ENCODE measurements at places on chromosomes 7 and 10.

DNA sequence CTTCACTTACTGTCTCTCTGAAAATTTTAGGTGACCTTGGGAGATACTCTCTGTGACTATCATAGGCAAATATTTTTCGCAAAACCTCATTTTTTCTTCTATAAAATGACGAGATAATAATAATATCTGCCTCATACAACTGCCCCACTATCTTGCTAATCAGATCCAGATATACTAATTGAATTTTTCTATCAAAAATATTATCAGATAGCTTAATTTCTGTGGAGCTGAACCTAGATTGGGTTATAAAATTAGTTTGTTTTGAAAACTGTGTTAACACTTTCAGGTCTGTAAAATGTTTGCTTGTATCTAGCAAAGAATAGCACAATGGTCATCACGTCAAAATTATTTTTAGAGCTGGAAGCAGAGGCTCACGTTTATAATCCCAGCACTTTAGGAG is 486.7 kb upstream of the LRRN3 start:
- no peak for DNase-seq

GRCh38 chr7:16875861-16876260 is 5.9 kb downstream of the AGR3 start:
- no peak for DNase-seq

DNA sequence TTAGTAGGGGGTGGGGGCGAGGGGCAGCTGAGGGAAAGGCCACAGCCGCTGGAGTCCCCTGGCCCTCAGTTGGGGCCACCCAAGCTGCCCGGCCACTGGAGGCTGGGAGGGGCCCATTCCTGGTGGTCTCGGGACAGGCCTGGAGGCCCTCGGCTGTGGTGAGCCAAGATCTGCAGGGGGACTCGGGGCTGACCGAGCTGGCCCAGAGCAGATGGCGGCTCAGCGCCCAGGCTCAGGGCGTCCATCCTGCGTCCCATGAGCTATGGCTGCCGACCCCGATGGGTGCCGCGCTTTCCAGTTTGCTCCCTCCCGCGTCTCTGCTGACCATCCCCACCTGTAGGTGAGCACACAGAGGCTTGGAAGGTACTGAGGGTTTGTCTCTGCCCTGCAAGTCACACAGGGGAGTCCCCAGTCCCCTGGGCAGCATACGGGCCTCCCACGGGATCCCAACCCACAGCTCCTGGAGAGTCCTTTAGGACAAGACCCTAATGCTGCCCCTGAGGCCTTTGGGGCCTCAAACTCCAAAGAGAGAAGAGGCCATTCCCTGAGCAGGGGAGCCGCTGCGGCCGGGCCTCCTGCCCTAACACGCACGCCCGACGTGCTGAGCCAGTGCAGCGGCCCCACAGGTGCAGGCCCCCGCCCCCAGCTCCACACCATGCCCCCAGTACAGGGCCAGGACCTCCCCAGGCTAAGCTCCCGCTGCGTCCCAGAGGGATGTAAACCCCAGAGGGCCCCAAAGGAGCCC is 107.2 kb downstream of the MICALL2 start:
- DNase-seq, result no peak

DNA sequence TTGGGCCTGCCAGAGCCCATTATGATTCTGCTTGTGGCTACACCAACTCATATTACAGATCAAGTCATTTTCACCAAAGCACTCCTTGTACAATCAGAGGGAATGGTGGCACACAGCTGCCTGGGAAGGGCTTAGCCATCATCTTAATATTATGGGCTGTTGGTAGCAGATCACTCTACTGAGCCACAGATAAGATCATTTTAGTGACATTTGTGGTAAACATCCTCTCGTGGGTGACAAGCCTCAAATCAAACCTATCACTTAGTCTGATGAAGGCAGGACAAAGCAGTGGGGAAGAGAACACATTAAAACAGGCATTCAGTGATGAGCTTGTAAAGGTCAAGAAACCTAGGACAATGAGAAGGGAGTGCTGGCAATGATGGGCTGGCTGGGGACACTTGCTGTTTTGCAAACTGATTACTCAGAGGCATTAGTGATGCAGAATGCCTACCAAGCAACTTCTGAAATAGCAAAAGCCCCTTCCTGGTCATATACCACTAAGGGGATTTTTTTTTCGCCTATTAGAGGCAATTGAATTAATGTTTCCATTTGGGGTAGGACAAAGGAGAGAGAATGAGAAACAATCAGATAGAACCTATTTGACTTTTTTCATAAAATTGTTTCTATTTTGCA is 137.5 kb upstream of the WDR11 start:
- no peak for DNase-seq

DNA sequence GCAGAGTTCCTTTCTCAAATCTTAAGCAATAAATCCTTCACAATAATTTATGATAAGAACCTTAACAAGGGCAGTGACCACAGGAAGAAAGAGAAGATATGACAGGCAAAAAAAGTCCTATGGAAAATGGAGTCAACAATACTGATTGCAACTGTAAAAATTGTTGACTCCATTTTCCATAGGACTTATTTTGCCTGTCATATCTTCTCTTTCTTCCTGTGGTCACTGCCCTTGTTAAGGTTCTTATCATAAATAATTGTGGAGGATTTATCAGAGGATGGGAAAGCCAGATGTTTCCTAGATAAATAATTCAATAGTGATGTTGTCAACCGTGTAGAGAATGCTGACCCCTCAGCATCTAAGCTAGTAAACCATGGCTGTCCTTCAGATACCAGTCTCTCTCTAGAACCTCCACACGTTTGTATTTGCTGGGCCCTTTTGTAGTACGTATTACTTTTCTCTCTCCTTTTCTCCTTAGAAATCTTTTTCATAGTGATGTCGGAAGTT is 172.6 kb upstream of the BET1 start:
- DNase-seq, result no peak

- DNase-seq, result no peak
Observed at GRCh38 chr7:31488562-31489203, 25.2 kb upstream of the ITPRID1 start.

DNA sequence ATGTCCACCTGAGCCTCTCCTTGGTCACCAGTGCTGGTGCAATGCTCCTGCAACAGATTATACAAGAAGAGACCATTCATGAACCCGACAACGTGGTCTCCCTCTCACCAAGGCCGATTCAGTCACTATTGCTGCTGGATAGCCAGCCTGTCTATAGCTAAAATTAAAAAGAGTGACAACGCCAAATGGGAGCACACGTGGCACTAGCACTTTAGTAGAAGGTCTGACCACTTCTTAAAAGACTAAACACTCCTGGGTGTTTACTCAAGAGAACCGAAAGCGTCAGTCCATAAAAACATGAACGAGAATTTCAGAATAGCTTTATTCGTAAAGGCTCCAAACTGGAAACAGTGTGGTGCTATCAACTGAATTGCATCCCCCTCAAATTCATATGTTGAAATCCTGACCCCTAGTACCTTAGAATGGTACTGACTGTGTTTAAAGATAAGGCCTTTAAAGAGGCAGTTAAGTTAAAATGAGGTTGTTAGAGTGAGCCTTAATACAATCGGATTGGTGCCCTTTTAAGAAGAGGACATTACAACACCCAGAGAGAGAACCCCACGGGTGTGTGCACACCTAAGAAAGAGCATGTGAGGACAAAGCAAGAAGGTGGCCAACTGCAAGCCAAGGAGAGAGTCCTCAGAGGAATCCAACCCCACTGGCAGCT is 4.4 kb upstream of the GALNTL5 start:
- DNase-seq, result no peak

DNA sequence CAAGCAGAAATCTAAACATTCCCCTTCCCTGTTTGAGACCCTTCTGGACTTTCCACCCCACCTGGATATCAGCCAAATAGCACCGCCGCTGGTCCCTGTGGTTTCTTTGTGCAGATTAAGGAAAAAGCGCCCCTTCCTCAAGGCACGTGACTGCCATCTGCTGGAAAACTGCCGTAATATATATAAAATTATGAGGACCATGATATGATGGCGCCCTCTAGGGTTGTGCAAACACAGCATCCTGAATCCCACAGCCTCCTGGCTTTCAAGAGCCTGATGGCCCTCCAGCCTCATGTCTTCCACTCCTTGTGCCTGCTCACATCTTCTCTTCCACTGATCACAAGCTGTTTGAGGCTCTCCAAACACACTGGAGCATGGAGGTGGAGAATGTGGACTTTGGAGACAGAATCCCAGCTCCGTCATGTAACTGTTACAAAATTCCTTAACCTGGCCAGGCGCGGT is 121.3 kb downstream of the MYL10 start:
- DNase-seq, result no peak

DNA sequence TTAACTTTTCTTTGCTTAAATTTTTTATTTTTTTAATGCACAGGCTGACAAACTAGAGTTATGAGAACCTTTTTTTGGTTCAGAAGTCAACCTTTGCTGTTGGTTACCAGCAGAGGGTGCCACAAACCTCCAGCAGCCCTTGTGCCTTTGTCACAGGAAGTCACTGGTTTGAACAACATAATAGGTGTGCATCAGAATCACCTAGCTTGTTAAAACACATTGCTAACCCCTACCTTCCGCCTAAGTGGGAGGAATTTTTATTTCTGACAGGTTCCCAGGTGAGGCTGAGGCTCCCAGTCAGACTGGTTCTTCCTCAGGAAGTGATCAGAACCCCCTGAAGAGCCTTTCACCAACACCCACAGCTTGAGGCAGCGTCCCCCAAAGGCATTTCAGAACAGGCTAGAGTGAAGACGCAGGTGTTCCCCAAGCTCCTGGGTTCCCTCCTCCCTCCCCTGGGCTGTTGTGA is 22.6 kb upstream of the VDAC2 start:
- peak; percentile 74 for DNase-seq

DNA sequence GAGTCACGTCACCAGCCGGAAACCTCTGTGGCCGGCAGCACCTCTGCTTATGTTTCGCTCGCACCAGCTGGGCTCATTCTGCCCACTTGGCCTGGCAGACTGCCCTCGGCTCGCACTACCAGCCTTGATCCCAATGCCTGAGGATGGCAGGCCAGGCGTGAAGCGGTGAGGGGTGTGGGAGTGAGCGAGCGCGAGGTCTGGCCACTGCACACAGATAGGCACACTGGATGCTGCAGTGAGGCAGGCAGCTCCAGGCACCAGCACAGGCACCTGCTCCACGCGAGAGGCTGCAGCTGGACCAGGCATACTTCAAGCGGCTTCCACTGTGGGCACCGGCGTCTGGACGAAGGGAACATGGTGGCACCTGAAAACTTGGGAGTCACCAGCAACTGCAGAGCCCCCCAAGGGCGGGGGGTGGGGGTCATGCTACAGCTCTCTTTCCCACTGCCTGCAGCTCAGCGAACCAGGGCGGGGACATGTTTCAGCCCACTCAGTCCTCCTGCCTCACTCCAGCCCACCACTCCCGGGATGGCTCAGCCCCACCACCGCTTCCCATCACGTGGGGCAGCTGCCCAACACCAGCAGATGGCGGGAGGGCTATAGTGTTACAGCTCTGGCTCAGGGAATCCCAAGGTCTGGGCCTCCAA is 5.4 kb upstream of the DMTF1 start:
- no peak for DNase-seq

GRCh38 chr10:15419279-15419874 is 48.3 kb upstream of the FAM171A1 start:
- peak; percentile 11 for DNase-seq
